ENCODE measurements at places on chromosomes 5 and 9. TPM values are rescaled to one million over a fixed set of nuclear protein-coding genes. Genes with fewer than 3 reads are reported as not detected.

Gene NEUROG1
- total RNA-seq: not detected

Gene CER1
- total RNA-seq: not detected

Gene FGFR4
- 1.3 TPM for total RNA-seq

Gene FBP2
- total RNA-seq: not detected

Gene PSMB7
- total RNA-seq: 137 TPM

All from T-helper 1 cell treated with Interleukin-12 subunit alpha and Interleukin-12 subunit beta and Interleukin-4 antibody, amounts not matched to agents 30 ng/mL and 1 ng/mL, for 36 hours (primary cell).